ACHN (cell line): ENCODE measurements at places on chromosomes 7 and 10.
A peak's percentile ranks its signal among the peaks of the same experiment; 100 is the strongest.

DNA sequence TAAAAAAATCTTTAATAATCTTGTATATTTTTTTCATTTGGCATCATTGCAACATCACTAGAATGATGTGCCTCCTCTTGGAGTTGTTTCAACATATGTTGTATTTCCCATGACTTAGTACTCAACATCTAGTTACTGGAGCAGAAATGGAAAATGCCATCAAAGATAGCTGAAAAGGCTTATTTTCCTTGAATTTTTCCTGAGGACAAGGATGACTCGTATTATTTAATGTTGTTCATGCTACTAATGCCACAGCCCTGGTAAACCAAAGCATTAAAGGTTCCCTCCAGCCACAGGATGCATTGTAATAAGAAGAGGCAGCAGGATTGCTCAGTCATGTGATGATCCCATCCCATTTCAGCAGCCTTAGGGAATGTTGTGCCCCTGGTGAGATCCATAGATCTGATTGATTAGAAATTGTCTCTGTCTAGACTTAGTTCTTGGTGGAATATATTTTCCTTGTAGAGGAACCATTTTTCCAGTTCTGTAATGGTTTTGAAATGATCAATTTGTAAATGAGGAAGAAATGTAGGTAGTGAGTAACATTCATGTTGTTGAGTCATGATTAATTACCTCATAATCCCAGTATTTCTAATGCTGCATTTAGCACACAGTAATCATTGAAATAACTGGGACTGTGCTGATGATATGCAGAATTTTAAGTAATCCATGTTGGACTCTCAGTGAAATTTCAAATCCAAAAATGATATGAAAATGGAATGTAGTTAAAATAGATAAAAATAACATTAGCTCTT, 91.3 kb upstream of the SMIM30 start:
- DNase-seq = no peak

DNA sequence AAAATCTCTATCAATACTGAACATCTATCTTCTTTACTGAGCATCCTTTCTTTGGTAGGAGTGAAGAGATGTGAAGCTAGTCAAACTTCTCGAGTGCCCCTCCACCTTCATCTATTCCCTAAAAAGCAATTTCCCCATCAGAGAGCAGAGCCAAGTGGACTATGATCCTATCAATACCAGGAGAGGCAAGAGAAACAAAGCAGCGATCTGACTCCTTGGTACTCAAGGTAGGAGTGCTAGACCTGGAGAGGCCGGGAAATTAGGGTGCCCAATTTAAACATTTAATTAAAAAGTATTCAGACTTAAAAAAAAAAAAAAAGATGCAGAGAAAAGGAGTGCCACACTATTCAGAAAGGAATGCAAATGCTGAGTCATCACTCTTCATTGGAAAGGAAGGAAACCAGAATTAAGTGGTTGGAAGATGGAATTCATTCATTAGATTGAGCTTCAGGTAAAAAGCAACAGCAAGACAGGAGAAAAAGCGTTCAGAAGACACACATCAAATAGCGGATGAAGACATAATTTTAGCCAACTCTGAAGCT, 1.6 kb downstream of the TIAL1 start:
- DNase-seq = peak; percentile 65

- no peak for DNase-seq
Measured at GRCh38 chr10:3255075-3255474, 82.5 kb upstream of the PITRM1 start.

- DNase-seq = no peak
Measured at GRCh38 chr10:110495731-110496552, 1.8 kb upstream of the DUSP5 start.

GRCh38 chr10:28822719-28823464, 145.6 kb downstream of the BAMBI start:
- DNase-seq = no peak

- DNase-seq = no peak
Measured at GRCh38 chr10:132893090-132893489, 49.3 kb downstream of the CFAP46 start.

DNA sequence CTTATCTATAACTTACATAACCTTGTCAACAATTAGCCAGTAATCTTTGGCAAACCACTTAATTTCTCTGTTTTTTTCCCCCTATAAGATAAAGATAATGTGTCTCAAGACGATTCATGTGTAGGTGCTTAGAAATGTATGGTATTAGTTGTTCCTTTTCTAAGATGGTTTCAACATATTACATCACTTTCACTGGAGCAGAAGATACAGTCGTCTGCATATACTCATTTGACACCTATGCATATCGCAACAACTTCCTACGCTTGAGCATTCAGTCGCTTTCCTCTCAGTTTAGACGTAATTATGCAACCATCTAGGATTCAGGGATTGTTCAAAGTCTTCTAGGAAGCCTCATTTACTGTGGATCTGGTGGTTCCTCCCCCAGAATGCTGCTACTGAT, 396.7 kb downstream of the PHTF2 start:
- DNase-seq = no peak

DNA sequence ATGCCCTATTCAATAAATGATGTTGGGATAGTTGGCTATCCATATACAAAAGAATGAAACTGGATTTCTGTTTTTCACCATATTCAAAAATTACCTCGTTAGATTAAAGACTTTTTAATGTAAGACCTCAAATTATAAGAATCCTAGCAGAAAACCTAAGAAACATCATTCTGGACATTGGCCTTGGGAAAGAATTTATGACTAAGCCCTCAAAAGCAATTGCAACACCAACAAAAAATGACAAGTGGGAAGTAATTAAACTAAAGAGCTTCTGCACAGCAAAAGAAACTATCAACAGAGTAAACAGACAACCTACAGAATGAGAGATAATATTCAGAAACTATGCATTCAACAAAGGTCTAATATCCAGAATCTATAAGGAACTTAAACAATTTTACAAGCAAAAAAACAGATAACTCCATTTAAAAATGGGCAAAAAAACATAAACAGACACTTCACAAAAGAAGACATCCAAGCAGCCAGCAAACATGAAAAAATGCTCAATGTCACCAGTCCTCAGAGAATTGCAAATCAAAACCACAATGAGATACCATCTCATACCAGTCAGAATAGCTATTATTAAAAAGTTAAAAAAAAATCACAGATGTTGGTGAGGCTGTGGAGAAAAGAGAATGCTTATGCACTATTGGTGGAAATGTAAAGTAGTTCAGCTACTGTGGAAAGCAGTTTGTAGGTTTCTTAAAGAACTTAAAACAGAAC, 309.8 kb downstream of the AHR start:
- no peak for DNase-seq

GRCh38 chr7:104814671-104815400, 199.2 kb upstream of the KMT2E start:
- DNase-seq = no peak
